GOT3 (cell line): ENCODE measurements at places on chromosomes 1 and 21.

- DNase-seq = no peak
Measured at GRCh38 chr1:18751425-18751824, 108.0 kb downstream of the TAS1R2 start.

DNA sequence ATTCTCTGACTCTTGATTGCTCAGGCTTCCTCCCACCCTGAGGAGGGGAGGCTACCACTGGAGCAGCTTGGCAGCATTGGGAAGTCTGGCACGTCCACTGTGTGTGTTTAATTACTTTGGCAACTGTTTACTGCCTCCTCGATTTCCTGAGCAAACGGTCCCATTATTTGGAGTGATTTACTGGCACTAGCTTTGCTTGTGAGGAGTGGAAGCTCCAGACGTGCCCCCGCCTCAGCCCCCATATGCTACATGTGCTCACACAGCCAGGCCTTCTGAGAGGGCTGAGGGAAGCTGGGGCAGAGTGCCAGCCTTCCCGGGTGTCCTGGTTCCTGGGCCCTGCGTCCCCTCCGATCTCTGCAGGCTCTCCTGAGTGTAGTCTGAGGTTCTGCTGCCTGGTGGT is 306.2 kb downstream of the PTPRU start:
- DNase-seq = no peak

DNA sequence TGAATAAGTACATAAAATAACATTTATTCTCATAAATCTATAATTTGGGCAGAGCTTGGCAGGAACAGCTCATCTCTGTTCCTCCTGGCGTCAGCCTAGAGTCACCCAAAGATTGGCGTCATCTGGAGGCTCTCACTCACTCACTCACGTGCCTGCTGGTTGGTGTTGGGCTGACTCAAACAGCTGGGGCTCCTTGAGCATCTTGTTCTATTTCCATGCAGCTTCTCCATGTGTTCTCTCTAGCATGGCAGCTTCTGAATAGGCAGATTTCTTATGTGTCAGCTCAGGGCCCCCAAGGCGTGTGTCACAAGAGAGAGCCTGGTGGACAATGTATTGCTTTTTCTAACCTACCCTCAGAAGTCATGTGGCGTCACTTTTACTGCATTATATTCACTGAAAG is 70.6 kb upstream of the RAB3GAP2 start:
- no peak for DNase-seq

GRCh38 chr1:96996001-96996400 is 274.4 kb downstream of the PTBP2 start:
- no peak for DNase-seq

DNA sequence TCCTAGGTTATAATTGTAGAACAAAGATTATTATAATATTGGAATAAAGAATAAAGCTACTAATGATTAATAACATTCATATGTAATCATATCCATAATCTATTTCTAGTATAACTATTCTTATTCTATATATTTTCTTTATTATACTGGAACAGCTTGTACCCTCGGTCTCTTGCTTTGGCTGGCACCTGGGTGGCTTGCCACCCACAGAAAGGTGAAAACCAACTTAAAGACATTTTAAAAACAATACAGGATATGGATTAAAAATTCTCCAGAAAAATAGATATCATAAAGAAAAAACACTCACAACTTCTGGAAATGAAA is 80.0 kb upstream of the PRRC2C start:
- DNase-seq = no peak

GRCh38 chr1:4678066-4678717 is 23.8 kb downstream of the AJAP1 start:
- no peak for DNase-seq

GRCh38 chr1:6580119-6580592 is 362 bp downstream of the ZBTB48 start:
- no peak for DNase-seq

DNA sequence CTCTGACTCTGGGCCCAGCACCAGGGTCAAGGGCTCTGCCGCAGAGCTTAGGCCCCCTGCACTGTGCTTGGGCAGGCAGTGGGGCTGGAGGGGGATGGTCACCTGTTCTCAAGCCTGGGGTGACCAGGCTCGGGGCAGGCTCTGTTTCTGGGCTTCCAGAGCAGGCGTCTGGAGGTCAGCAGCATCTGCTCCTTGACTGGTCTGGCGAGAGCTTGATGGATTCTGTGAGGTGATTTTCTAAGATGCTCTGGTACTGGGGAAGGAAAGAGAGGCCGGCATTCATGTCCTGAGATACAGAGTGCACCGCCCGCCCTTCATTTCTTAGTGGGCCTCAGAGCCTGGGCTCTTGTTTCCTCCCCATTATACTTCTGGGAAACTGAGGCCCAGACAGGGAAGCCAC is 24.5 kb downstream of the RAB7B start:
- no peak for DNase-seq

GRCh38 chr1:96236156-96236739 is 485.3 kb upstream of the PTBP2 start:
- DNase-seq = no peak

GRCh38 chr1:39147099-39148025 is 57.1 kb upstream of the MACF1 start:
- DNase-seq = no peak

GRCh38 chr21:17391811-17392340 is 121.0 kb upstream of the CXADR start:
- no peak for DNase-seq

DNA sequence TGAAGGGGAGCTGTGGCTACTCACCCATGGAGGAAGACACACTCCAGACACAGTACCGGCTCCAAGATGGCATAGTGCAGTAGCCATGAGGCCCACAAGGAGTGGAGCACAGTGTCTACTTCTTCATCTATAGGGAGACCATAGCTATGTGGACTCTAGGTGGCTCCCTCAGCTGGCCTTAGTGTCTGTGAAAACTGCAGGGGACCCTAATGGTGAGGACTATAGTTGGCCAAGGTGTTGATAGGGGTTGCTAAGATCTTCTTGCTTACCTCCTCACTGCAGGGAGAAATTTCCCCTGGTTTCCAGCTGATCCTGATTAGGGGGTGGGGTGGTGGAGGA is 58.9 kb downstream of the DIPK1A start:
- no peak for DNase-seq

GRCh38 chr1:23370709-23371584 is 1.3 kb upstream of the ZNF436 start:
- no peak for DNase-seq

DNA sequence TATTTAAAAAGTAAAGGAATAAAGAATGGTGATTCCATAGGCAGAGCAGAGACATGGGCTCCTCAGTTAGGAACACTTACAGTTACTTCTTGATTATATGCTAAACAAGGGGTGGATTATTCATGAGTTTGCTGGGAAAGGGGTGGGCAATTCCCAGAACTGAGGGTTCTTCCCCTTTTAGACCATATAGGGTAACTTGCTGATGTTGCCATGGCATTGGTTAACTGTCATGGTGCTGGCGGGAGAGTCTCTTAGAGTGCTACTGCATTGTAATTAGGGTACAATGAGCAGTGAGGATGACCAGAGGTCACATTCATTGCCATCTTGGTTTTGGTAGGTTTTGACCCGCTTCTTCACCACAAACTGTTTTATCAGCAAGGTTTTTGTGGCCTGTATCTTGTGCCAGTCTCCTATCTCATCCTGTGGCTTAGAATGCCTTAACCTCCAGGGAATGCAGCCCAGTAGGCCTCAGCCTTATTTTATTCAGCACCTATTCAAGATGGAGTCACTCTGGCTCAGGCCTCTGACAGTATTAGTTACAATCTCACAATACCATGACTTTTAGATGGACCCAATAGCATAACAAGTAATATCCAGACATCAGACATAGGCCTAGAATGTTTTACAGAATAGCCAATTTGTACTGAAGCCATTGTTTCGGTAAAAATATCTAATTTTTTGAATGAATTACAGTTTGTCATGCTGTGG is 106.8 kb downstream of the ZBTB18 start:
- DNase-seq = no peak

GRCh38 chr1:211596418-211597181 is 17.6 kb upstream of the SLC30A1 start:
- no peak for DNase-seq

DNA sequence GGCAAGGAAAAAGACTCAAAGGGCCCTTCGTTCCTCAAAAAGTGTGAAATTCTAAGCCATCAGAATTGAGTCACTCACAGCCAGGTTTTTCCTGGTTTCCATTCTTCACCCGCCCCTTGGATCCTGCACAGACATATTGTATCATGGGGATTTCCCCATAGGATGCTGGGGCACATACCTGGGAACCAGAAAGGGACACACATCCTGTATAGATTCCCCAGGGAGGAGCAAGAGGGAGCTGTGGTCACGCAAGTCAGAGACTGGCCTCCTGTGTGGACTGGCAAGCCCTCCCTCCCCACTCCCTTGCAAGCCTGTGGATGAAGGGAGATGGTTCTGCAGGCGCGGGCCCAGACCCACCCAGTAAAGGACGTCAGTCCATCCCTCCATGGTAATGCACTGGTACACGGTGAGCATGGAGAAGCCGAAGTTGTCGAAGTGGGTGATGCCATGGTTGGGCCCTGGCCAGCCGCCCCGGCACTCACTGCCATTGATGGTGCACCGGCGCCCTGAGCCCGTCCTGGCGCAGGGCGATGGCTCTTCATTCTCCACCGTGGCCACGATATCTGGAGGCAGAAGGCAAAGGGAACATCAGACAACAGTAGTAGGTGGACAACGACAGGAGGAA is 23.2 kb downstream of the CACNA1S start:
- no peak for DNase-seq

- no peak for DNase-seq
Measured at GRCh38 chr21:16011719-16012118, 281.9 kb downstream of the USP25 start.

DNA sequence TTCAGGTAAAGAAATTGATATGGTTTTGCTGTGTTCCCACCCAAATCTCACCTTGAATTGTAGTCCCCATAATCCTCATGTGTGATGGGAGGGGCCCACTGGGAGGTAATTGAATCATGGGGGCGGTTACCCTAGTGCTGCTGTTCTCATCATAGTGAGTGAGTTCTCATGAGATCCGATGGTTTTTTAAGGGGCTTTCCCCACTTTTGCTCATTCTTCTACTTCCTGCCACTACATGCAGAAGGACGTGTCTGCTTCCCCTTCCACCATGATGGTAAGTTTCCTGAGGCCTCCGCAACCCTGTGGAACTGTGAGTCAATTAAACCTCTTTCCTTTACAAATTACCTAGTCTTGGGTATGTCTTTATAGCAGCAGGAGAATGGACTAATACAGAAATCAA is 69.3 kb downstream of the MIS18A start:
- no peak for DNase-seq

- no peak for DNase-seq
Measured at GRCh38 chr1:19481826-19482398, 3.4 kb downstream of the CAPZB start.

DNA sequence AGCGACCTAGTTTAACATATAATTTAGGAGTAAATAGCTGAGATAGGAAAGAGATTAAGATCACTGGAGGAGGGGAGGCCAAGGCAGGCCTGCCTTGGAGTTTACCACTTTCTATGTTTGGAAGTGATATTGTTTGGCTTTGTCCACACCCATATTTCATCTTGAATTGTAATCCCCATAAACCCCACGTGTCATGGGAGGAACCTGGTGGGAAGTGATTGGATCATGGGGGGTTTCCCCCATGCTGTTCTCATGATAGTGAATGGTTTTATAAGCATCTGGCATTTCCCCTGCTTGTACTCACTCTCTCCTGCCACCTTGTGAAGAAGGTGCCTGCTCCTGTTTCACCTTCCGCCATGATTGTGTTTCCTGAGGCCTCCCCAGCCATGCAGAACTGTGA is 58.3 kb upstream of the ARTN start:
- DNase-seq = no peak

- no peak for DNase-seq
Measured at GRCh38 chr1:207274882-207275281, 46.6 kb upstream of the CD55 start.

- no peak for DNase-seq
Measured at GRCh38 chr1:35434703-35435102, 122.5 kb downstream of the KIAA0319L start.

- DNase-seq = no peak
Measured at GRCh38 chr1:11806307-11806936, 431 bp downstream of the CLCN6 start.

DNA sequence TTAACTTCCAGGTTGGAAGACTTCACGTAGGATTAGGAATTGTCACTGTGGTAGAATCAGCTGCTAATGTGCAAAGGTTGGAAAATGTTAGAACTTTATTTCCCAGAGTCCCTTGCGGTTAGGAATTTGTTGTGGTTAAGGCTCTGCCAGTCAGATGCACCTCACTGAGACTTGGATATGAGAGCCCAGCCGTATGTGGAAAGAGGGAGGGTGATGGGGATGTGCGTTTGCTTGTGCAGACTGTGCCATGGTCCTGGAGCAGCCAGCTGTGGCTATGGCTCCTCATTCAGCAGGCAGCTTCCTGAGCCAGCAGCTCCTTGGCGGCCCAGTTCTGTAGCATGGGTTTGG is 12.5 kb downstream of the S100A10 start:
- no peak for DNase-seq

DNA sequence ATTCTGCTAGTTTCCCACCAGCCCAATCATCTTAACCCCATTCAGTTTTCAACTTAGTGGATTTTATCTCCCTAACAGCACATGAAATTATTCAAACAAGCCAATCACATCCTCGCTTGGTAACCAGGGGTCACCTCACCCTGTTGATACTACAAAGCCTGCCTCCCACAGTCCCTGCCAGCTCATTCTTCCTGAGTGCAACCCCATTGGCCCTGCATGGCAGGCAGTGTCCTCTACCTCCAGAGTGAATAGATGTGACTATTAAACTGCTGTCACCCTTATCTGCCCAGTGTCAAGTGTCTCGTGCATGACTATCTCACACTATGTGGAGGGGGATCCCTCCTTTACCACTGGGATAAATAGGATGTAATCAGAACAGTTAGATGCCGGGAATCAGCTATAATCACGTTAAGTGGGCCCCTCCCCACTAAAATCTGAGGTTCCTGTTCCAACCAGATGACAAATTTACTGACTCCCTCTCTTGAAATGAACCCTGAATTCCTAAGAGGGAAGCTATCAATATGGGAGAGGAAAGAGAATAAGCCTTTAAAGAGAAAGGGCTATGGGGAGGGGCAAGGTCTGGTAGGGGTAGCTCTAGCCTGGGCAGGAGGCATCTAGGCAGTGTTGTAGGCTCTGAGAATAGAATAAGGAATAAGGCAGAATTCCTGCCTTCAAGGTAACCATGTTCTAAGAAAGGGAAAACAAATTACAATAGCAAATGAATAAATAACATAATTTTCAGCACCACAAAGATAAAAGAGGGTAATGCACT is 155.9 kb downstream of the SLC30A10 start:
- DNase-seq = no peak

GRCh38 chr1:156601892-156602291 is 613 bp upstream of the GPATCH4 start:
- no peak for DNase-seq
